Heart left ventricle (tissue), 16 donors: ENCODE measurements at places on chromosomes 16 and 17. TPM values are rescaled to one million over a fixed set of nuclear protein-coding genes. Genes with fewer than 3 reads are reported as not detected.
A peak's percentile ranks its signal among the peaks of the same experiment; 100 is the strongest.

Gene HEATR9
- total RNA-seq, result not detected

DNA sequence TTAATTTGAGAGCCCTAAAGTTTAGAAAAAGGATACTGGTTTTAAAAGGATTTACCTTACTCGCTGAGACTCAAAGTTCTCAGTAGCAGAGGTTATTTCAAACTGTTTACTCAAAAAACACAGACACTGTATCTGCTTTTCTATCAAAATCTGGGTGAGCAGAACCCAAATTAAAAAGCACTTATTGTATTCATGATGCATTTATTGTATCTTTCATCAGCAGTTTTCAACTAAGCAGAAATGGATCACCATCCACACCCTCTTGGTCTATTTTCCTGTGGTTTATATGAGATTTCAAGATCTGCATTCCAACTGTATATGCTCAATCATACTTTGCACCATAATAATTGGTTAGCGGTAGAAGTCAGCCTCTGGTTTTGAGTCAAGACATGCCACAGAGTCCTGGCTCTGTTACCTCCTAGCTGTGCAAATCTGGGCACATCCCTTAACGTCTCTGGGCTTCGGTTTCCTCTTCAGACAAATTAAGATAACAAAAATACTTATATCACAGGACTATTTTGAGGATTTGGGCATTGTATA is 109.5 kb downstream of the ASIC2 start:
- H3K27ac ChIP-seq, result no peak overlapping the region
- H3K4me3 ChIP-seq, result no peak overlapping the region
- no peaks in the 10 kb centered on the region for H3K36me3 ChIP-seq
- H3K4me1 ChIP-seq, result no peaks in the 10 kb centered on the region
- no peak for DNase-seq

DNA sequence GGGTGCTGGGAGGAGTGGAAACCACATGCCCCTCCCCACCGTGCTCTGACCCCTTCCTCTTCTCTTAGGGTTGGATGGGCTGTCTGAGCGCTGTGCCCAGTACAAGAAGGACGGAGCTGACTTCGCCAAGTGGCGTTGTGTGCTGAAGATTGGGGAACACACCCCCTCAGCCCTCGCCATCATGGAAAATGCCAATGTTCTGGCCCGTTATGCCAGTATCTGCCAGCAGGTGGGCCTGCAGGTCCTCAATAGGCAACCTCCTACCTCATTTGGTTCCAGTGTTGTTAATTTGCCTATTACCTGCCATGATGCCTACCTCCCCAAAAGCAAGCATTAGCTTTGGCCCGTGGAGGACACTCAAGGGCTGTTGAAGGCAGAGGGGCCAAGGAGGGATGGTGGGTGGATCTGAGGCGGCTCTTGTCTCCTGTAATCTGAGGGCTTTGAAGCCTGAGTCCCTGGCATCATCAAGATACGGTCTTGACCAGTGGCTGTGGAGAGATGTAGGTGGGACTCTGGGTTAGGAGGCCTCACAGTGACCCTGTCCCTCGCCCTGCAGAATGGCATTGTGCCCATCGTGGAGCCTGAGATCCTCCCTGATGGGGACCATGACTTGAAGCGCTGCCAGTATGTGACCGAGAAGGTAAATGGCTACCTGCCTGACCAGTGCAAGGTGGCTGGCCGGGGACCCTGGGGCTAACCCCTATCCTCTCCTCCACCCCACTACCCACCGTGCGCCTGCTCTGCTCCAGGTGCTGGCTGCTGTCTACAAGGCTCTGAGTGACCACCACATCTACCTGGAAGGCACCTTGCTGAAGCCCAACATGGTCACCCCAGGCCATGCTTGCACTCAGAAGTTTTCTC is 3.4 kb downstream of the ALDOA start:
- H3K4me3 ChIP-seq, result peak overlapping the region; percentile 96
- H3K4me1 ChIP-seq, result peaks cover 30% of the 10 kb centered on the region
- H3K27me3 ChIP-seq, result no peaks in the 10 kb centered on the region
- DNase-seq, result peak; percentile 40

Gene PYDC1
- not detected for total RNA-seq

DNA sequence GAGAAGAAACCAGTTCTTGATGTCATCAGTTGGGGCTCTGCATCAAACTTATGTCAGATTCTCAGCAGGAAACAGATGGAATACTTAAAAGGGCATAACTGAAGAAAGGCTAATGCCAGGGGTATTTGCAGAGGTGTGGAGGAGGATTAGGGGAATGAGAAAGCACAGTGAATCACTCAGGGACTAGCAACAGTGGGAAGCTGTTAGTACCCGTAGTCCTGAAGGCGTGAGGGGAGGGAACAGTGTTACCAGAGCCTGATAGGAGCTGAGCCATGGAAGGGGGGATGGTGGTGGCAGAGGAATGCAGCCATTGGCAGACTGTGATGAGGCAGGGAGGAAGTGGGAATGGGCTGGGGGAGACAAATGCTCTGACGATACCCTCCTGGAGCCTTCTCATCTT is 162.3 kb downstream of the UTP18 start:
- H3K4me1 ChIP-seq, result no peaks in the 10 kb centered on the region
- H3K36me3 ChIP-seq, result no peaks in the 10 kb centered on the region
- no peaks in the 10 kb centered on the region for H3K27me3 ChIP-seq
- H3K27ac ChIP-seq, result no peak overlapping the region

DNA sequence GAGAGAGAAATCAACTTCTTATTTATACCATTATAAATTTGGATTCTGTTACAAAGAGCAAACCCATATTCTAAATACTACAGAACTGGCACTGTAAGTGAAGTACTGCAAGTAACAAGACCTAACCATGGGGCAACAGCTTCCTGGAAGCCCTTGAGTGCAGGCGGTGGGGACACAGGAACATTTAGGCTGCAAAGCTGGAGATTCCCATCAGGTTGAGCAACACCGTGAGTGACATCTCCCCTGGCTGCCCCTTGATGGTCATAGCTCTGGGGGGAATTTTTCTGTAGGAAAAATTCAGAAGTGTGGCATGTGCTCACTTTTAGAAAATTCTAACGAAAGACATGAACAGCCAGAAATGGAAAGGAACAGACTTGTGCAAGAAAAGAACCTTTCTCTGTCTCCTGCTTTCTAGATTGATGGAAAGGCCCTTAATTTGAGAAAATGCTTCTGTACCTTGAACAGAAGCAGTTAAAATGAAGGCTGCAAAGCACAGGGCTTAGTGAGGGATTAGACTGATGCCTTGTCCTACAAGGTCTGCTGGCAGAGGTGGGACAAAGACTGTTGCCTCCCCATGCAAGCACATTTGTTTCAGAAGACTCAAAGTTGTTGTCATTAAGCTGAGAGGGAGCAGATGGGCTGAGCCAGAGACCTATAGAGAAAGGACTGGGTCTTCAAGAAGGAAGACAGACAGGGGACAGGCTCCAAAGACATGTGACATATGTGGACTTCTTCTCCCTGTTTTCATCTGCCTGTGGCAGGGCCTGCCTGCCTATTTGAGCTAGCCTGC is 380.8 kb downstream of the SLC39A11 start:
- no peak for DNase-seq
- no peak overlapping the region for H3K27ac ChIP-seq
- H3K4me1 ChIP-seq, result no peaks in the 10 kb centered on the region
- H3K4me3 ChIP-seq, result no peak overlapping the region
- H3K36me3 ChIP-seq, result no peaks in the 10 kb centered on the region

Gene SNAI3
- 0.79 TPM for total RNA-seq

DNA sequence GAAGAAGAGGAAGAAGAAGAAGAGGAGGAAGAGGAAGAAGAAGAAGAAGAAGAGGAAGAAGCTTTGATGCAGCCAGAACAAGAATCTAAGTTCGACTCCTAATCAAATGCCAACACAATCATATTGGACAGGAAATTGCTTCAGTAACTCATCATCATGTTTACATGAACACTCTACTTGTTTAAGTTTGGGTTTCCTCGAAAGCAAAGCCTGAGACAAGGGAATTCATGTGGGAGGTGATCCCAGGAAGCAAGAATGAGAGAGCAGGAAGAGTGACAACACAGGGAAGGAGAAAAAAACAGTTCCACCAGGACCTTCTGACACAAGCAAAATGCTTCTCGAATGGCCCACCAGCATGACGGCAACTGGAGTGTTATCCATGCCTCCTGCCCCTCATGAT is 279.0 kb downstream of the PMP22 start:
- H3K27ac ChIP-seq, result no peak overlapping the region
- no peaks in the 10 kb centered on the region for H3K36me3 ChIP-seq
- no peak for DNase-seq
- H3K27me3 ChIP-seq, result no peaks in the 10 kb centered on the region
- H3K4me1 ChIP-seq, result no peaks in the 10 kb centered on the region

GRCh38 chr17:80113033-80113484 is 11.7 kb downstream of the GAA start:
- H3K4me1 ChIP-seq, result no peaks in the 10 kb centered on the region
- no peak overlapping the region for H3K4me3 ChIP-seq
- no peak overlapping the region for H3K27ac ChIP-seq
- no peaks in the 10 kb centered on the region for H3K36me3 ChIP-seq
- H3K27me3 ChIP-seq, result no peaks in the 10 kb centered on the region

DNA sequence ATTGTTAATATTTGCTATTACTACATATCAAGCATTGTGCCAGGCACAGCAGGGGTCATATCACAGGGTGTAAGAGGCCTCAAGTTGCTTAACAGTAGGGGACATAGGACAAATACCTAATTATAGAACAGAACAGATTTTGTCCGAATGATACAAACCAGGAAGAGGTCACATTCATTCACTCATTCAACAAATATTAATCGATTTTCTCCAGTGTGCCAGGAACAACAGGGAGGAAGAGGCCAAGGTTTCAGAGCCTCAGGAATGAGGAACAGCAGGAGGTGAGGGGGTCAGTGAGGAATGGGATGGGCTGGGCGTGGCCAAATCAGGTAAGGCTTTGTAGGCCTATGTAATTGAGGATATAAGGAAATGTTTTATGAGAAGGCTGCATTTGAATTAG is 11.2 kb upstream of the CHST4 start:
- no peak overlapping the region for H3K27ac ChIP-seq
- no peaks in the 10 kb centered on the region for H3K27me3 ChIP-seq
- no peak overlapping the region for H3K4me3 ChIP-seq
- no peaks in the 10 kb centered on the region for H3K4me1 ChIP-seq

DNA sequence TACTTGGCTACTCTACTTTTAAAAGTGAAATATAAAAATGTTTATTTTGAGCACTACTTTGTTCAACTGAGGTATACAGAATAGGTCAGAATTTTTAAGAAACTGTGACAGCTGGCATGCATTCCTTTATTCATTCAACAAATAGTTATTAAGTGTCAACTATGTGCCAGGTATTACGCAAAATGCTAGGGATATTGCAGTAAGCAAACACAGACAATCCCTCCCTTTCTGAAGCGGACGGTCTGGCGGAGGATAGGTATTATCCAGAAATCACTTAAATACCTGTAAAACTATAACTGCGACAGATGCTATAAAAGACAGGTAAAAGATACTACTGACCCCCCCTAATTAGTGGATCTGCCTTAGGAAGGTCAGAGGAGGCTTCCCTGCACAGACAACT is 26.1 kb downstream of the METTL16 start:
- H3K4me1 ChIP-seq, result peaks cover 7% of the 10 kb centered on the region
- peak overlapping the region; percentile 35 for H3K4me3 ChIP-seq
- peak overlapping the region; percentile 71 for H3K27ac ChIP-seq
- H3K27me3 ChIP-seq, result no peaks in the 10 kb centered on the region
- DNase-seq, result no peak
- H3K36me3 ChIP-seq, result no peaks in the 10 kb centered on the region

DNA sequence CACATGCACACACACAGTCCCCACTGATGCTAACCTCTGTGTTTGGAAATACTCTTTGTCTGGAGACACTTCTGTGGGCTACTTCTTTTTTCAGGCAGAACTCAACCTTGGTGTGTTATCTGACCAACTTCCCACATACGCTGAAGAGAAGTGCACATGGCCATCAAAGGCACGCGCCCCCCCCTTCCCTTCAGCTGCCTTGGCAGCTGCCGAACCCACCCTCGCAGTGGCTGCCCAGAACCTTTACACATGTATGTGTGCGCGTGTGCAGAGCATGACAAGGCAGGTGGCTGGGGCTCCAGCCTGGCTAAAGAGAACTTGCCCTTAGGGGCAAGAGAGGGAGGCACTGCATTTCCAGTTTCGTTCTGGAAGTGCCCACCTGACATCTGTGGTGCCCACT is 3.9 kb downstream of the RAPGEFL1 start:
- no peak overlapping the region for H3K4me3 ChIP-seq
- no peaks in the 10 kb centered on the region for H3K27me3 ChIP-seq
- no peak for DNase-seq

DNA sequence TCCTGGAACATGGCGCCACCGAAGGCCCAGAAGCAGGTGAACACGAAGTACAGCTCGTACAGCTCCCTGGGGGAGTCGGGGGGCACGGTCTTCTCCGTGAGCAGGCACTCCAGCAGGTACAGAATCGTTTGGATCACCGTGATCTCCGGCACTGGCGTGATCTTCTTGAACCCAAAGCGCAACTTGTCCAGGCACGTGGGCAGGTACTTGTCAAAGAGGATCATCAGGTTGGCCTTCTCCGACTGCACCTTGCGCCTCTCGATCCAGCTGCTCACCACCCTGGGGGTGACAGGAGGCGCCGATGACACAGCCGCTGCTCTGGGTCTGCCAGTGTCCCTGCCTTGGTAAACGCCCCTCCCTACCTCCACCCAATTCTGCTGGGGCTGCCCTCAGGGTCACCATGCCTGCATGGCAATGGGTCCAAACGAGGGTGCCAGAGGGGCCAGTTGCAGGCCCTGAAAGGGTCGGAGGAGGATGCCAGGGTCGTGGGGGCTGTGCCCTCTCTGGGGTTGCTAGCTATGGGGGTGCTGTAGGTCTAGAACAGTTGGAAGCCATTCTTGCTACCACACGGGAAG is 90.9 kb downstream of the DNAH17 start:
- H3K27ac ChIP-seq, result no peak overlapping the region
- H3K4me1 ChIP-seq, result no peaks in the 10 kb centered on the region
- H3K4me3 ChIP-seq, result no peak overlapping the region

DNA sequence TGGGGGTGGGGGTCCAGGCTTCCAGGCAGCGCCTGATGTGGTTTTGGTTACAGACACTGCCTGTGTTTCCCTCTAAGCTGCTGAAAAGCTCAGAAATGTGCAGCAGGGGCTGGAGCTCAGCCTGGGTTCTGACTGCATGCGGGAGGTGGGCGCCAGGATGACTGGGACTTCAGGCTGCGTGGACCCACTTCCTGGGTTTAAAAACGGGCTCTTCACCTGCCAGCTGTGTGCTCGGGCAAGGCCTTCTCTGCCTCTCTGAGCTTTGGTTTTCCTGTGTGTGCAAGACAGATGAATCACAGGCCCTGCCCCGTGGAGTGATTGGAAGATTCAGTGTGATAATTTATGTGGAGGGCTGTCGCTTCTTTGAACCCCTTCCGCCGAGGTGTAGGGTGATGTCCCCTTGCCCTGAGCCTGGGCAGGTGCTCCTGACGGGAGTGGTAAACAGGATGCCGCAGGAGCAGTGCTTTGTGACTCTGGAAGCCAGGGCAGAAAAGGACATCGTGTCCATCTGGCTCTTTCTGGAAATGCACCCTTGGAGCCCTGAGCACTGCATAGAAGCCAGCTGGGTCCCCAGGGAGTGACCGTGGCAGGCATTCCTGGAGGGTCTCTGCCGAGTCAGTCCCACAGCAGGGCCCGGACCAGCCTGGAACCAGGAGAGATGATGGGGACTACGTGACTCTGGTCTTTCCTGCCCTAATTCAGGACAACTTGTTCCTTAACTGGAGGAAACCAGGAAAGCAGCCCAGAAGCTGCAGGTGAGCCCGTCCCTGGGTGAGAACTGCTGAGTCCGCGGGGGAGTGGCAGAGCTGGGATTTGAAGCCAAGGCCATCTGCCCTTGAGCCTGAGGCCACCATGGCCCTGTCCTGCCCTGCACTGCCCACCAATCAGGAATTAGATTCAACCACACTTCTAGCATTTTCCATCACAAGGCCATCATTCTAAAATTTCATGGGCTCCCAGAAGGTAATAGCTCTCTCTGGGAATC is 28.5 kb upstream of the SLC7A5 start:
- no peaks in the 10 kb centered on the region for H3K36me3 ChIP-seq
- peaks cover 30% of the 10 kb centered on the region for H3K4me1 ChIP-seq
- H3K4me3 ChIP-seq, result no peak overlapping the region
- H3K27me3 ChIP-seq, result no peaks in the 10 kb centered on the region
- H3K27ac ChIP-seq, result no peak overlapping the region
